H54 (cell line): ENCODE measurements at places on chromosomes 4 and X.
A peak's percentile ranks its signal among the peaks of the same experiment; 100 is the strongest.

GRCh38 chr4:11073621-11074051 is 355.1 kb downstream of the HS3ST1 start:
- no peak for DNase-seq

GRCh38 chrX:53022381-53022780 is 26.2 kb upstream of the GPR173 start:
- no peak for DNase-seq

DNA sequence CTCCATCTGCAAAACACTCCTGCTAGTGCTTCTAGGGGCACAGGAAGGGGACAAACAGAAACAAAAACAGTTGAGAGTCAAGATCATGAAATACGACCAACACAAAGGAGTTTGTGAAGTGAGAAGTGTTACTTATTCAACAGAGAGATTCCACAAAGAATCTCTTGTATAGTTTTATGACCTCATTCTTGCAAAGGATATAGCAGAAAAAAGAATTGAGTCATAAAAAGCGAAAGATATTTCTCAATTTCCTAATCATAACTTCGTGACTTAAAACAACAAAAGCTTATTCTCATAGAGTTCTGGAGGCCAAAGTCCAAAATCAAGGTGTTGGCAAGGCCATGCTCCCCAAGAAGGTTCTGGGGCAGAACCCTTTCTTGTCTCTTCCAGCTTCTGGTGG is 40.7 kb downstream of the TIGD4 start:
- DNase-seq, result no peak

DNA sequence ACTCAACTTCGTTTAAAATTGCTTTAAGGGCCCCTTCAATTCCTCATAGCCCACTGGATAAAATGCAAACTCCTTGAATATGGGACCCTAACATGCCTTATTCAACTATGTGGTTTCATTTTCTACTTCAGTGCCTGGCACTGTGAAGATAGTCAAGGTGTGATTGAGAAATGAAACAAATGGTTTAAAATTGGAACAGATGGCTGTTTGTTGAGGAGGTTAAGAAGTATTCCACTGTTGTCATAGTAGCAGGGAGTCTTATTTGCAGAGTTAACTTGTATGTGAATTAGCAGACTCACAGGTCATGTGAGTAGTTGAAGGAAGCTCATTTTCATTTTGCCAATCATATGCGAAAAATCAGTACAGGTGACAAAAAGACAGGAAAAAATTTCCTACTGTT is 593.3 kb downstream of the KCTD8 start:
- DNase-seq, result no peak

- DNase-seq, result no peak
Observed at GRCh38 chr4:145003675-145004074, 94.3 kb downstream of the ANAPC10 start.

DNA sequence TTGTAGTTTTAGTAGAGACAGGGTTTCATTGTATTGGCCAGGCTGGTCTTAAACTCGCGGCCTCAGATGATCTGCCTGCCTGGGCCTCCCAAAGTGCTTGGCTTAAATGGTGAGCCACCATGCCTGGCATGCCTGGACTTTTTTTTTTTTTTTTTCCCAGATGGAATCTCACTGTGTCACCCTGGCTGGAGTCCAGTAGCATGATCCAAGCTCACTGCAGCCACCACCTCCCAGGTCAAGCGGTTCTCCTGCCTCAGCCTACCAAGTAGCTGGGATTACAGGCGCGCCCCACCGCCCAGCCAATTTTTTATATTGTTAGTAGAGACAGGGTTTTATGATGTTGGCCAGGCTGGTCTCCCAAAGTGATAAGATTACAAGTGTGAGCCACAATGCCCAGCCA is 8.4 kb downstream of the UBE2K start:
- DNase-seq, result no peak

- DNase-seq, result no peak
Observed at GRCh38 chr4:150039274-150040127, 38.7 kb upstream of the DCLK2 start.

- no peak for DNase-seq
Observed at GRCh38 chr4:67687636-67688035, 13.3 kb downstream of the UBA6 start.

GRCh38 chr4:36310793-36311192 is 29.4 kb downstream of the DTHD1 start:
- DNase-seq, result no peak

- no peak for DNase-seq
Observed at GRCh38 chrX:47611926-47612325, 7.7 kb downstream of the SYN1 start.

- no peak for DNase-seq
Observed at GRCh38 chr4:53595834-53596233, 4.5 kb upstream of the LNX1 start.

- DNase-seq, result no peak
Observed at GRCh38 chrX:134671294-134671693, 13.0 kb upstream of the PLAC1 start.

GRCh38 chr4:76943790-76944189 is 5.8 kb upstream of the SEPTIN11 start:
- DNase-seq, result no peak

DNA sequence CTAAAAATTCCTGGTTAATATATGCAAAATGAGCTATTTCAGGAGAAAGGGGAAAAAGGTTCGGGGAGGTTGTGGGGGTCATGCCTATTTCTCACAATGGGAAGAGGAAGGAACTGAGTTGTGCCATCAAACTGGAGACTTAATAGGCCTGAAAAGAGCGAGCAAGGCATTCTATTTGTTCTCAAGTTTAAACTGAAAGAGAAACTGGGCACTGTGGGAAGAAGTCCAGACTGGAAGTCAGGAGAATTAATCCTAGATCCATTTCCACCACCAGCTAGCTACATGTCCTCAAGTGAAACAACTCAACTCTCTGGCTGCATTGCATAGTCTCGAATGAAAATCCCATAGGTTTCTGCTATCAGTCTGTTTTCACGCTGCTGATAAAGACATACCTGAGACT is 50.6 kb downstream of the PPARGC1A start:
- no peak for DNase-seq

DNA sequence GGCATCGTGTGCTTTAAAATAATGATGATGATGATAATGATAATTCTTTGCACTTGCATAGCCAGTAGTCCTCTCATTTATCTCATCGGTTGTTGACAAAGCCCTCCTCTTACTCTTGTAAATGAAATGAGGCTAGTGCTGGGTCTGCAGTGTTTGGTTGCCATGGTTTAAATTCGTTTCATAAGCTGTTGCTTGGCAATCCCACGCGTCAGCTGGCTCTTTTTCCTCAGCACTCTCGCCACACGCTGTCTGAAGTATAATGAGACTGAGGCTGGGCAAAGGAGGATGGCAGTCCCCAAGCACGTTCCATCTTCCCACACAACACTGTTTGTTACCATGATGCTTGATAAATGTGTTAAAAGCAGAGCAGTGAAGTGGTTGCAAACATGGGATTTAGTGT is 15.5 kb downstream of the PAGE4 start:
- no peak for DNase-seq

GRCh38 chrX:105120463-105120862 is 100.0 kb downstream of the TEX13A start:
- DNase-seq, result no peak

GRCh38 chr4:128521648-128522111 is 234.1 kb upstream of the PGRMC2 start:
- DNase-seq, result no peak

DNA sequence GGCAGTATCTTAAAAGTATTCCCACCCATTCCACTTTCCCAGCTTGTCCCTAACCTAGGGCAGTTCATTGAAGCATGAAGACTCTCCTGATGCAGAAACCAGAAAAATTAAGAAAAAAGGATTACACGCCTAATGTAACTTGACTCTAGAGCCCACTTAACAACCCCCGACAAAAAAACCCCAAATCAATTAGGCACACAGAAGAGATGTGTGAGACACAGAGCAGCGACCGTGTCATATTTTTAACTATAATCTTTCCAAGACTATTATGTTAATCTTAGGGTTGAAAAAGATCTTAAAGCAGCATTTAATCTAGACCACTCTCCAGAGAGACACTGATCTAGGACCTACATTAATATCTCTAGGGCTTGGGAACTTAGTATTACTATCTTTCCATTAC is 1.3 kb downstream of the YTHDC1 start:
- no peak for DNase-seq

DNA sequence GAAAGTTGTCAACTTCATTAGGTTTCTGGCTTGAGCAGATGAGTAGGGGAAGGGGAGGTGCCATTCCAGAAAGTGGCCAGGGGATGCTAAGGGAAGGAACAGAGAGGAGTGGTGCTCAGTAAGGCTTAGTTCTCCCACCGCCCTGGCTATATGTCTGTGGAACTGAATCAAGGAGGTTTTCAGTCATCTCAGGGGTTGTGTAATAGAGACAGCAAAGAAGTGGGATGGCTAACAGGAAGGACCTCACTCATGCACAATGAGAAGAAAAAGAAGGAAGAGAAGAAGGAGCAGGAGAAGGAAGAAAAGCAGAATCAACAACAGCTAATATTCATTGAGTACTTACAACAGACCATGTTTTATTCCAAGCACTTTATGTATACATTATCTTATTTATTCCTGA is 368.7 kb downstream of the MID1IP1 start:
- no peak for DNase-seq

- DNase-seq, result no peak
Observed at GRCh38 chrX:69314436-69315348, 149.4 kb upstream of the PJA1 start.

- DNase-seq, result peak; percentile 16
Observed at GRCh38 chr4:88630756-88631155, 38.5 kb downstream of the HERC3 start.

DNA sequence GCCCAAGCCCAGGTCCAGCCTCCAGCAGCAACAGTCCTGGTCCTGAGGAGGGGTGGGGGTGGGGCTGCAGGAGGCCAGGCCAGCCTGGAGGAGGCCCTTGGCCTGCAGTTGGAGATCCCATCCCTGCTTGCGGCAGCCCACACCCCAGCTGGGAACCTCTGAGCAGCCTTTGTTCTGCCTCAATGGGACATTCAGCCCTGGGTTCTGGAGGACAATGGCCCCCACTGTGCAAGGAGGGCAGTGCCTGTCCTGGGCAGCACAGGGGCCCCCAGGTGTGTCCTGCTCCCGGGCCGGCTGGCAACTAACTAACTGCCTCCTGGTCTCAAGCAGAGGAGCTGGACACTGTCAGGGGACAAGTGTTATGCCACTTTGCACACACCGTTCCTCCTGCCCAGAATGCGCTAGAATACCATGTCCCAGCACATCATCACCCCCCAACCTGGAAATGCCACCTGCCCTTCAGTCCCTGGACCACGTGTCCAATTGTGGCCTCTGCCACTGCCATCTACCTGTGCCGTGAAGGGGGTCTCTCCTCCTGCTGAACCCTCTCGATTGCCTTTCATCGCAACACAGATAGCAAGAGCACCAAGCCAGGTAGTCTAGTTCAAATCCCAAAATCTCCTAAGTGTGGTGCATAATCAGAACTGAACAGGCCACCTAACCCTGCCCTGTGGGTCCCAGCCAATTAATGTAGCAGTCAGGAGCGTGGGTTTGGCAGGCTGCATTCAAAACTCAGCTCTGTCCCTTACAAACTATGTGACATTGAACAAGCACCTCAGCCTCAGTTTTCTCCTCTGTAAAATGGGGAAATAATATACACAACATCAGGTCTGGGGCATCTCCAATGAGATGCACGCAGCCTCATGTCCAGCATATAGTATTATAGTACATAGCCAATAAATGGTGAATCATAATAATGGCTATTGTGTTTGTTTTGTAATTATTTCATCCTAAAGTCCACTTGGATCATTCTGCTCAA is 8.8 kb downstream of the PPP2R2C start:
- no peak for DNase-seq

GRCh38 chr4:153832054-153832453 is 43.2 kb upstream of the SFRP2 start:
- no peak for DNase-seq

GRCh38 chr4:182642831-182643230 is 274.4 kb downstream of the DCTD start:
- no peak for DNase-seq

DNA sequence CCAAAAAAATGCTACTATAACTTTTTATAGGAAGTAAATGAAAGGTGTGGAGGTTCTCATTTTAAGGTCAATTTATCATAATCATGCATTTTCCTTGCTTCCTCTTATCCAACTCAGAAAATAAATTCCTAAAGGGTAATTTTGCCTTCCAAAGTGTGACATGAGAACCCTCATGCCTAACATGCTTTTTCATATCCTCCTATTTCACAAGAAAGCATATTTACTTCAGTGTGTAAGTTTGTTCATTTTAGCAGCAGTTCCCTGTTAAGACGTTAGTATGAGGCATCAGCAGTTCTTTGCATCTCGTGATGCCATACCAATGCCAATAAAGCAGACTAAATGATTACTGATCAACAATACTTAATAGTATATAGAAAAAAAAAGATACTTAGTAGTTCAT is 18.4 kb downstream of the WDFY3 start:
- DNase-seq, result no peak

GRCh38 chr4:4670869-4671268 is 129.0 kb upstream of the STX18 start:
- no peak for DNase-seq

GRCh38 chr4:87030755-87031441 is 96.1 kb downstream of the AFF1 start:
- no peak for DNase-seq

GRCh38 chrX:9308426-9308825 is 156.4 kb upstream of the TBL1X start:
- DNase-seq, result no peak

GRCh38 chr4:179486570-179487335 is 2044.5 kb upstream of the AGA start:
- DNase-seq, result no peak

GRCh38 chr4:136841526-136841925 is 690.8 kb downstream of the PCDH18 start:
- no peak for DNase-seq

DNA sequence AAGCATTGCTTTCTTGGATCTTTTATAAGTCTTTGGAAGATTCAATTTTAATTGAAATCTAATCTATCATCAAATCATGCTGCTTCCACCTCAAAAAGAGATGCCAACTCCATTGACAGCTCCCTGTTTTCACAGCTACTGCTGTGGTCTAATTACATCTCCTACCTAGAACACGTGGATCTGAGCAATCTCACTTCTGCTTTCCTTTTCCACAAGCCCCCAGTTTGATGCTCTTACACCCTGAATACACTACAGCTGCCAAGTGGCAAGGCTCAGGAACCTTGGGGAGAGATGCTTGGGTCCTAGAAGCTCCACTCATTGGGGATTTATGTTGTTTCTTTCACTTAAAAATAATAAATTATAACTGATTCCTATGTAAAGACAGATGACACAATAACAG is 172.0 kb downstream of the CFAP299 start:
- DNase-seq, result no peak

- DNase-seq, result no peak
Observed at GRCh38 chr4:41069257-41069656, 145.1 kb downstream of the APBB2 start.

- no peak for DNase-seq
Observed at GRCh38 chr4:1597021-1597931, 86.8 kb downstream of the FAM53A start.

- no peak for DNase-seq
Observed at GRCh38 chrX:119870626-119871131, 854 bp downstream of the RNF113A start.
